ENCODE measurements at places on chromosomes 7 and 10. TPM values are rescaled to one million over a fixed set of nuclear protein-coding genes. Genes with fewer than 3 reads are reported as not detected.

DDIT4 gene
- total RNA-seq = 1,235 TPM

C7orf57 gene
- total RNA-seq = 2.6 TPM

MTURN gene
- total RNA-seq = 9.7 TPM

TSC22D4 gene
- total RNA-seq = 12.0 TPM

H2BK1 gene
- not detected for total RNA-seq

ABCB1 gene
- 1.8 TPM for total RNA-seq

- DNase-seq = no peak
These were observed 1226.3 kb upstream of the AUTS2 start for GRCh38 chr7:68371985-68372384.

GRCh38 chr7:101171442-101171837, 6.1 kb upstream of the VGF start:
- DNase-seq = no peak

GRCh38 chr7:153939654-153940053, 112.5 kb upstream of the DPP6 start:
- DNase-seq = no peak

DNA sequence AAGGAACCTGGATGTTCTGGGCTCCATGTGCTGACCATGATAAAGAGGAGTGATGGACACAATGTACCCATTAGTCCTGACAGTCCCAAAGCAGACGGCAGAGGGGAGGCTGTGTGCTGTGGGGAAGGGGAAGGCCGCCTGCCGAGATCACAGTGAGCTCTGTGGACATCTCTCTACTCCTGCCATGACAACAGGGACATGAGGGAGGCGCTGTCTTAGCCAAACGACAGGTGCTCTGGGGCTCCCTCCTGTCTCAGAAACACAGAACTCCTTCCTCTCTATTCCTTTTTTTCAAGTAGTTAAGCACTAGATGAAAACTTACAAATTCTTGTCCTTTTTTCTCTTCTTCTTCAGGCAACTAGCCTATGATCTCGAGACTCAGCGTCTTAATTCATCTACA, 113.1 kb downstream of the RNF32 start:
- no peak for DNase-seq

DNA sequence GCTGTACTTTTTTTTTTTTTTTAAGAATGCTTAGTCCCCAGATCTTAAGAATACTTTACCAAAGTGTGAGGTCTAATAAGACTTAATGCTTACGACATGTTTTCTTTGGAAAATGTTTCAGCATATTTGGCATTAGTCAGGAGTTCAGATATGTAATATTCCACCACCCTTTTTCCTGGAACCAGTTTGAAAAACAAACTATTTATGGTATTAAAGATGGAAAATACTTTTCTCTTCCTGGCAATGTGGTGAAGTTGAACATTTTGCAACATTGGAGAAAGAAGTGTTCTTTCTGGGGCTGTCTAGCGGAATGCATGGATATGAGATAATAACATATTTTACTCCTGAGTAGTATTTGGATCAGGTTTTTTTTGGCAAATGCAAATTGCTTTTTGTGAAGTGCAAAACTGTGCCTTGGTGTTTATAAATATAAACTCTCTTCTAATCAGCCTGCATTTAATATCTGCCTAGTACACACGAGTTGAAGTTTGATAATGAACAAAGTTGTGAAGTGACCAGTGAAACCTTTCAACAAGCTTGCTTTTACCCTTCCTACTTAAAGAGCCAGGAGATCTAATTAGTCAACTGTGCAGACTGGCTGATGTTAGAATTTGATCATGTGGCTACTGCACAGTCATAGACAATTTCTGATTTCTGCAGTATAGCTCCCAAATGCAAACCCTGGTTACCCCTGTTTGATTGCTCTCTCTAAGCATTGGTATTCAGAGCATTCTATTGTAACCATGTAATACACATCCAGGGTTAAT, 20.9 kb downstream of the MAP3K8 start:
- no peak for DNase-seq

DNA sequence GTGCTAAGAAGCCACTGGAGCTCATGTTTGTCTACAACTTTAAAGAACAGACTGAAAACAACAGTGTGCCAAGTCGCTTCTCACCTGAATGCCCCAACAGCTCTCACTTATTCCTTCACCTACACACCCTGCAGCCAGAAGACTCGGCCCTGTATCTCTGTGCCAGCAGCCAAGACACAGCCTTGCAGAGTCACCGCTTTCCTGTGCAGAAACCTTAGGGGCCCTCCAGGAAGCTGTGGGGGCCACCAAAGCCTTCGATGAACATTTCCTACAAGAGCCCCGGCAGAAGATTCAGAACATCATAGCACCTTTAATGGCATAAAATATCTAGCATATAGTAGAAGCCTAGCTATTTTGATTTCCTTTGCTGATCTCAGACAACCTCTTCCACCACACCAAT, 88.0 kb upstream of the PRSS58 start:
- DNase-seq = no peak

GRCh38 chr10:26690731-26691475, 6.6 kb upstream of the PDSS1 start:
- no peak for DNase-seq

GRCh38 chr10:69453795-69454194, 2.5 kb downstream of the TSPAN15 start:
- no peak for DNase-seq

- DNase-seq = no peak
These were observed at the start of gene CUX1 for GRCh38 chr7:101817471-101818286. Gene CUX1 (plus strand): TSS chr7:101817626. CDS start chr7:101817640, 14 bp downstream.

GRCh38 chr7:25240340-25240739, 12.1 kb upstream of the NPVF start:
- no peak for DNase-seq

GRCh38 chr10:79305988-79306387, 41.3 kb upstream of the PPIF start:
- no peak for DNase-seq

GRCh38 chr7:44622342-44623151, 16.1 kb downstream of the OGDH start:
- DNase-seq = no peak

GRCh38 chr10:22737587-22737986, 23.2 kb upstream of the PIP4K2A start:
- DNase-seq = peak; percentile 64

- no peak for DNase-seq
These were observed 297.5 kb downstream of the CXCL12 start for GRCh38 chr10:44087403-44087802.

- no peak for DNase-seq
These were observed 2.8 kb upstream of the CDH23 start for GRCh38 chr10:71393841-71394475.

GRCh38 chr7:130973637-130974036, 239.6 kb upstream of the KLF14 start:
- DNase-seq = no peak

All from mammary epithelial cell (primary cell).